Fibroblast of skin of scalp (primary cell): ENCODE measurements at places on chromosomes 2 and 18.

- no peak for DNase-seq
Observed at GRCh38 chr2:119119999-119120756, 38.4 kb downstream of the C1QL2 start.

GRCh38 chr2:60621688-60622429, 68.4 kb upstream of the BCL11A start:
- DNase-seq, result no peak

GRCh38 chr2:123500988-123501387, 524.1 kb upstream of the CNTNAP5 start:
- no peak for DNase-seq

DNA sequence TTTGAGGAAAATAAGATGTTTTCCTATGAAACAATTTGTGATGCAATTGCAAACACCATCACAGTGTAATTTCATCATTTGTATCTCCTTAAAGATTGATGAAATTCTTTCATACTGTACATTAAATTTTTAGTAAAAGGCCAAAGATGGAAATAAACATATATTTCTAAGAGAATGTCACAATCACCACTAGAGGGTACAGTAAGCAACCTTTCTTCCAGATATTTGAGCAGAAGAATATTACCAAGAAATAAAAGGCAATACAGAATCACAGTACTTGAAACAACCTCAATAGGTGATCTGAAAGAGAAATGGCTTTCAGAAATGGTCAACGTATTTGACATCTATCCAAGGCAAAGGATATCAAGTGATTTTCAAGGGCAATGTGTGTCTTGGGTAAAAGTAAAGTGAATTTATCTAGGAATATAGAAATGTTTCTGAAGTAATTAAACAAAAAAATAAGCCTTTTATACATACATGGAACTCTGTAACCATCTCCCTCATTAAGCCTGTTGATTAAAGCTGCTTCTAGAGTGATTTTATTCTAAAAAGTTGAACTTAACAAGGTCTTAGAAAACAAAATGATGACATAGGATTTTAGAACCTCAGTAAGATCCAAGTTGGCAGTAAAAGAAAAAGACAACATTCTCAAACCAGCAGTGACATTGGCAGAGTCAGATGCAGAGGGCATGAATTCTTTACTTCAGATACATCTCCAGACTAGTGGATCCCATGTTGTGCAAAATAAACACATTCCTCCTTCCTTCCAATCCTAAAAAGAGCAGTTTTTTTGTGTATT, 90.3 kb upstream of the SESTD1 start:
- DNase-seq, result peak; percentile 22

DNA sequence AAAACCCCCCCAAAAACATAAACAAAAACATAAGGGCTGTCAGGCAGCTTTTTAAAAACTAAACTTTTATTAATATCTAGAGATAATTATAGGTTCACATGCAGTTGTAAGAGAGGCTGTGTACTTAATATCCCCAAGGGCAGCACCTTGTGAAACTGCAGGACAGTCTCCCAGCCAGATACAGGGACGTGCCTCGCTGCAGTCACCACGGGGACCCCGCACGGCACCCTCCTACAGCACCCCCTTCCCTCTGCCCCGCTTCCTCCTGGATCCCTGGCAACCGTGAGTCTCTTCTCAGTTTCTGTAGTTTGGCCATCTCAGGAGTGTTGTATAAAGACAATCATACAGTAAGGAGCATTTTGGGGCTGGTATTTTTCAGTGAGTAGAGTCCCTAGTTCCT, 6.8 kb upstream of the COLEC11 start:
- no peak for DNase-seq

DNA sequence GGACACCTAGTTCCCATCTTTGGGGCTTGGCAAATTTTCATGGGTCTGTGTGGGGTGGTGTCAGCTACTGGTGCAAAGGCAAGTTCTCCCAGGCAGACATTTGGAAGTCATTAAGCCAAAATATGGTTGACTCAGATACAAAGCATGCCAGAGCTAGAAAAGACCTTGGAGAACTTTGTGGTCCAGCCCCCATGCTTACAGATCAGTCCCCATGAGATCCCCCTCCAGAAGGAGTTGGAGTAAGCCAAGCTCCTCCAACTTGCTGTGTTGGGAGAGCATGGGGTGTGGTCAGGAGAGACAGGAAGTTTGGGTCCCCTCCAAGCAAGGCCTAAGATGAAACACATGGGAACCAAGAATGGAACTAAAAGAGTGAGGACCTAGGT, 224.5 kb downstream of the CYP26B1 start:
- DNase-seq, result peak; percentile 98

GRCh38 chr2:41066168-41066567, 614.3 kb upstream of the SLC8A1 start:
- no peak for DNase-seq

DNA sequence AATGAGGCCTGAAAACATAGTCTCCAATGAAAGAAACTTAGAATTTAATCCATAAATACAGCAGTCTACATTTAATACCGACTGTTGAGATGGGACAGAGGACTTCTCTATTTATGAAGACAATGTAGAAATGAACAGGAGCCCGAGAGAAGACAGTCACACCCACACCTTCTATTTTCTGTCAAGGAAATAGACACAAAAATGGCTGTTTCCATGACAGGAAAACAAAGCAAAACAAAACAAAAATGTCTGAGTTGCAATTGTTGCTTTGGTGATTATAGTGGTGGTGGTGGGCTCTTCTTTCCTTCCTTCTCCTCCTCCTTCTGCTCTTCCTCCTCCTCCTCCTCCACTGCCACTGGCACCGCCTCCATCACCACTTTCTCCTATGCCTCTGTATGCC, 72.3 kb upstream of the CCDC68 start:
- DNase-seq, result no peak

DNA sequence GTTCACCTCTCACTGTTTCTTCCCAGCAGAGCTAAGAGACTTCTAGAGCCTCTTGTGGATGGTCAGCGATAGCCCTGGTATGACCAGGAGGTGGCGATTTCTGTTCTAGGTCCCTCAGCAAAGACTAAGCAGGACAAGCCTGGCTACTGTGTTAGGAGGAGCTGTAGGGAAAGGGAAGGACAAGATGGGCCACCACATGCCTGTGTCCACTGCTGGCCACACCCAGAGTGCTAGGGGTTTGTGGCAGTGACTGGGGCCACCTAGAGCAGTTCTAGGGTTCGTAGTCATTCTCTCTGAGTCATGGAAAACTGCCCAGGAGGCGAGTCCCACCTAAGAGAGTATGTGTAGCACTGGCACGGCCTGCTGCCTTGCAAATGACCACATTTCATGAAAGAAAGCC, 179.4 kb downstream of the ALPK2 start:
- no peak for DNase-seq

DNA sequence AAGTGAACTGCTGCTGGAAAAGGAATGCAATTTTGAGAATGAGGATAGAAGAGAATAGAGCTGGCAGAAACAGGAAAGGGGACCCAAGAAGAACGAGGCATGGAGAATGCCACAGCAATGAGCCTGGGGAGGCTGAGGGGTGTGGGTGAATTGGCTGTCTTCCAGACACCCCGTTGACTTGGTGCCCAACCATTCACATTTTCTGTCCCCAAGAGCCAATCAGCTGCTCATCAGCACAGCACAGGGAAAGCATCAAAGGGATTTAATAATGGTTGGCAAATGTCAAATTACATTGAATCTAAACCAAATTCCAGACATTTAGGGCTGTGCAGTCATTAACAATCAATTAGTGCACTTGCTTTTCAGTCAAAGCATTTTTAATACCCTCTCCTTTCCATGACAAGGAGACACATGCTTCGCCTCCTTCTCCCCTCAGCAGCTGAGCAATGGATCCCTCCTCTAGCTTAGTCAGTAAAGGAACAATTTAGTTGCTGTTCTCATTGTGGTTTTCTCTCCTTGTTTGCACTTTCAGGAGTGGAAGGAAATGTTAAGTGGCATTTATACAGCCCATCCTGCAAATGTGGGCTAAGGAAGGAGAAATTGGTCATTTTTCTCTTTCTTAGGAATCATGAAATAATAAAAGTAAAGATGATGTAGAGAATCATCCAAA, 98.8 kb downstream of the KLF7 start:
- DNase-seq, result peak; percentile 17

DNA sequence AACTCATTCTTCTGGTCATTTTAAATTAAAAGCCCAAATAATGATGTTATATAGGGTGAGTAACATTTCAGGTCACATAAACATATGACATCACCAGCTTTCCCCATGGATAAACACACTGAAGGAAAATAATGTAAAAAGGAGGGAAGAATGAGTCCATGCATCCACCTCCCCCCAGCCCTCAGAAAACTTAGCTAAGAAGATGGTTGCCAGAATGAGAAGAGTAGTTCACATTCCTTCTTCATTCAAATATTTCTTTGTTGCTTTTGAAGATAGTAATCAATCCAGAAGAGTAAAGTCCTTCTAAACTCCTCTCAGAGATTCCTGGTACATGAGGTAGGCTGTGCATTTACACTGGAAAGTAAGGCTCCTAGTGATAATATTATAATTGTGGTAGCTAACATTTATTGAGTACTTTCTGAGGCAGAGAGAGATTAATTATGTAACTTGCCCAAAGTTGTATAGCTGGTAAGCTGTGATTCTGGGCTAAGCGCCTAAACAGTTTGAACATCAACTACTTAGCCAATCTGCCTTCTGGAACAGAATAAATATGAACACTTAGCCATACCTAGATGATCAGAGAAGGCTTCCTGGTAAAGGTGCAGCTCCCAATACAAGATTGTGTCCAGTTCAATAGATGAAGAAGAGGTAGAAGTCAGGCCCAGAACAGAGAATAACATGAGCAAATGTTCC, 256.7 kb upstream of the FN1 start:
- peak; percentile 80 for DNase-seq

DNA sequence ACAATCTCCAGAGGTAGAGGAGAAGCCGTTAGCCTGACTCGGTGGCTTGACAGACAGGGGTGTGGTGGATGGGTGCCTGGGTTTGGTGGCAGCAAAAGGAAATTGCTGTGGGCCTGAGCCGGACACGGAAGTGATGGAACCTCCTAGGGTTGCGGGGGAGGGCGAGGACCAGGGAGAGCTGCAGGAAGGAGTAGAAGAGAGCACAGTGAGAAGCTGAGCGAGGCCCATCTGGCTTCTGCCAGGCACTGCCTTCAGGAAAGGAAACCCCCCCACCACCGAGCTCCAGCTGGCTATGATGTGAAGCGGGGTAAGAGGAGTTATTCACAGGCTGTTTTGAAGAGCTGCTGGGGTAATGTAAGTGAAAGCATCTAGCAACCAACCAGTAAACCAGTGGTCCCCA, 134.6 kb downstream of the TSN start:
- no peak for DNase-seq

- no peak for DNase-seq
Observed at GRCh38 chr2:10237392-10238321, 65.0 kb upstream of the HPCAL1 start.

GRCh38 chr2:43798300-43798699, 24.5 kb downstream of the DYNC2LI1 start:
- DNase-seq, result no peak

DNA sequence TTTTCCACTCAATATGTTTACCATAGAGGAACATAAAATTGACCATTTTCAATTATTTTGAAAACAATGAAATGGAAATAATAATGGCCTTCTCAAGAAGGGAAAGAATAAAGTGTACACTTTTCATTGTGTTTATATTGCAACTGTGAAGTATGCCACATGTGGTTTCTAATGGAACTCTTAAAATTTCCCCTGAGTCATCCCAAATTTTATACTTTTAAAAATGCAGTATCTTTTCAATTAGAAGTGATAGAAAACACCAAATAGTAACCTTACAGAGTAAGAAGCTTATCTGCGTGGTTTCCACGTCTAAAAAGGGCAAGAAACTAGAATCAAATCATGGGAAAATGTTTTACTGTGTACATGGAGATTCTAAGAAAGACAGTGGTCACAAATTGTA, 70.0 kb downstream of the SCG2 start:
- DNase-seq, result peak; percentile 38
